ENCODE measurements at places on chromosomes 5 and 9. TPM values are rescaled to one million over a fixed set of nuclear protein-coding genes. Genes with fewer than 3 reads are reported as not detected.

- peaks cover 100% of the 10 kb centered on the region for H3K36me3 ChIP-seq
- peaks cover 25% of the 10 kb centered on the region for H3K4me1 ChIP-seq
- DNase-seq, result peak; percentile 83
- peak overlapping the region; percentile 34 for H3K27ac ChIP-seq
These were observed 121.3 kb downstream of the DAB2IP start for GRCh38 chr9:121772600-121773285.

GRCh38 chr5:169325273-169325672 lies 24.3 kb upstream of the SLIT3 start:
- peaks cover 3% of the 10 kb centered on the region for H3K27me3 ChIP-seq
- DNase-seq, result no peak
- no peak overlapping the region for H3K27ac ChIP-seq
- no peaks in the 10 kb centered on the region for H3K4me1 ChIP-seq
- no peak overlapping the region for H3K4me3 ChIP-seq

DNA sequence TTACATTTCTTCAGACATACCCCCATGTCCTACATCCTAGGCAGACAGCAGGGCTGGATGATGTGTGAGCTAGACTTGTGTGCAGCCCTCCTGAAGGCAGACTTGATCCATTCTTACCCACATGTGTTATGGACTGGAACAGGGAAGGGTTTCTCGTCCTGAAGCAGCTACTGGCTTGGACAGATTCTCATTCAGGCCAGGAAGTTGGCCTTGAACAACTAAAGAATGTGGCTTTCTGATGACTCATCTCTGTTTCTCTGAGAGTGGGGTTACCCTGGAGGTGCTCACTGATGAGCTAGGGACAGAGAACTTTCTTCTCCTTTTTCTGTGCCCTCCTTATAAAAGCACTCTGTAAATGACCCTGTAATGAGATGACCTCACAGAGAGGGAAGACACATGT lies 246.5 kb downstream of the PCSK5 start:
- H3K36me3 ChIP-seq, result no peaks in the 10 kb centered on the region
- DNase-seq, result no peak
- H3K4me1 ChIP-seq, result no peaks in the 10 kb centered on the region
- no peak overlapping the region for H3K4me3 ChIP-seq
- no peak overlapping the region for H3K27ac ChIP-seq

GRCh38 chr5:92328584-92329259 lies 945.6 kb upstream of the ARRDC3 start:
- peak; percentile 17 for DNase-seq
- H3K4me1 ChIP-seq, result peaks cover 5% of the 10 kb centered on the region
- H3K27ac ChIP-seq, result peak overlapping the region; percentile 68
- no peak overlapping the region for H3K4me3 ChIP-seq
- no peaks in the 10 kb centered on the region for H3K36me3 ChIP-seq
- no peaks in the 10 kb centered on the region for H3K27me3 ChIP-seq

DNA sequence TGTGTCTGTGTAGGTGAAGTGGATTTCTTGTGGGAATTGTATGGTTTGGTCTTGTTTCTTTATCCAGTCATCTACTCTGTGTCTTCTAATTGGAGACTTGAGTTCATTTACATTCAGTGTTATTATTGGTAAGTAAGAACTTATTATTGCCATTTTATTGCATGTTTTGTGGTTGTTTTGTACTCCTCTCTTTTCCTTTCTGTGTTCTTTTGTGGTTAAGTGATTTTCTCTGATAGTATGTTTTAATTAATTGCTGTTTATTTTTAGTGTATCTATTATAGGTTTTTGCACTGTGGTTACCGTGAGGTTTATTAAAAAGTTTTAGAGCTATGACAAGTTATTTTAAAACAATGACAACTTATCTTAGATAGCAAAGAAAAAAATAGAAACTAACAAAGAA lies 8.1 kb downstream of the POLK start:
- H3K4me3 ChIP-seq, result no peak overlapping the region
- H3K27me3 ChIP-seq, result no peaks in the 10 kb centered on the region
- peaks cover 22% of the 10 kb centered on the region for H3K4me1 ChIP-seq
- no peak overlapping the region for H3K27ac ChIP-seq
- no peak for DNase-seq

SPINK4 gene
- not detected for total RNA-seq

All from heart right ventricle (tissue), 16 donors.